ENCODE measurements at places on chromosomes 4 and X.

DNA sequence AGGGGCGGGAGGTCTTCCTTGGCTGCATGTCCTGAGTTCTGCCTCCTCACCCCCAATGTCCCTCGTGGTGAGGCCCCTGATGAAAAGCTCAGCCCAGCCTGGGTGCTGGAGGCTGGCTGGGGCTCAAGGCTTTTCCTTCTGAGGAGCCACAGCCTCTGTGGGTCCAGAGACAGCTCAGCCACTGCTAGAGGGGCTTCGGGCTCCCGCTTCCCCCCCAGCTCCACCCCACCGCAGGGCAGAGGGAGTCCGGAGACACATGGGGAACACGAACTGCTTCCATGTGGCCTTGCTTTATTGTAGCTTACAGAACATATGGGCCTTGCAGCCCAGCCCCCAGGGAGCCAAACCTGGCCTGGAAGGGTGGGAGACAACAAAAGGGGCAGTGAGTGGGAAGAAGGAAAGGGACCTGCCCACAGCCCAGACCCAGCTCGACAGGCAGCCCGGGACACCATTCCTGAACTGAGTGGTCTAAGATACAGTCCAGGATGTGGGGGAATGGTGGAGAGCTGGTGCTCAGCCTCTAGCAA, 89.9 kb upstream of the NKX1-1 start:
- DNase-seq, result no peak

DNA sequence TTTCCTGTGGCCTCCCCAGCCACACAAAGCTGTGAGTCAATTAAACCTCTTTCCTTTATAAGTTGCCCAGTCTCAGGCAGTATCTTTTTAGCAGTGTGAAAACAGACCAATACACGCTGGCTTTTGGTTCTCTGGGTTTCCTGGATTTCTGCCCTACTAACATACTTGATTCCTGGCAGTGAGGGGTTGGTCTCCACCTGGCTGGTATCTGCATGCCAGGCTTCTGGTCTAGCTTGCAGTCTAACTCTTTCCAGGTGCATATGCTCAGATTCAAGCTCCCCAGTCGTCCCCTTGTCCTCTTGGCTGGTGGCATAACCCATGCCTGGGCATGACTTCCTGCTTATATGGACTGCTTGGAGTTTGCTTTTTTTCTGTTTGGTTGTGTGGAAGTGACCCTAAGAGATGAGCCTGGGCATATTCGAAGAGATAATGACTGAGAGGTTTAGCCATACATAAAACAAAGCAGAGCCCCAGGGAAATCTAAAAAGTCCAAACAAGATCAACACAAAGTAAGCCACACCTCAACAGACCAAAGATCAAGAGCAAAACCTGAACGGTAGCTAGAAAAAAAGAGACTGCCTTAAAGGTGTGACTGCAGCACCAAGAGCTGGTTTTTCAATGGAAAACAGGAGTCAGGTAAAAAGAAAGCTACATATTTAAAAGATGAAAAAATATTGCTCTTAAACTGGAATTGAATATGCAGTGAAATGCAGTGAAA, 102.1 kb upstream of the STS start:
- DNase-seq, result no peak

DNA sequence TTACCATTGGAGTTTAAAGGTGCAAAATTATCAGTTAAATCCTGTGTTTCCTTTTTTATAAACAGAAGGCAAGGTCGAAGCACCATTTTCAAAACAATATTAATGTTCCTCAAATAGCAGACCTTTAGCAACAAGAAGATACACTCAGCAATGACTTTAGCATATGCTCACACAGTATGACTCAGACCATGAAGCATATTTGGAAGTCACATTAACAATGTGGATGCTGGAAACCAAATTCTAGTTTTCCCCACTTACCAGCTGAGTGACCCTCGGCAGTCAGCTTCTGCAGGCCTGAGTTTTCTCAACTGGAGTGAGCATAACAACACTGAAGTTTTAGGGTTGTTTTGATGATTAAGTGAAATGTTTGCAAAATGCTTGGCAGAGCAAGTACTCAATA, 130.5 kb downstream of the ANK2 start:
- DNase-seq, result no peak

- DNase-seq, result no peak
These were observed 58.5 kb downstream of the ANTXR2 start for GRCh38 chr4:80014531-80014930.

DNA sequence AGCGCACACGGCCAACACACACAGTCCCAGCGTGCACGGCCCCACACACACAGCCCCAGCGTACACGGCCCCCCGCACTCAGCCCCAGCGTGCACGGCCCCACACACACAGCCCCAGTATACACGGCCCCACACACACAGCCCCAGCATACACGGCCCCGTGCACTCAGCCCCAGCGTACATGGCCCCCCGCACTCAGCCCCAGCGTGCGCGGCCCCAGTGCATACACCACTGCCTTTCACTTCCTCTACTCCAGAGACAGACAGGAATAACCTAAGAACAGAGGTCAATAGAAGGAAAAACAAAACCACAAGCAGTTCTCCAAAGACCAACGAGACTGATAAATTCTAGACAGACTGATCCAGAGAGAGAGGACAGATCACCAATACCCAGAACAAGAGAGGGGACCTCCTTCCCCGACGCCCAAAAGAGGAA, 17.1 kb downstream of the GAK start:
- no peak for DNase-seq

DNA sequence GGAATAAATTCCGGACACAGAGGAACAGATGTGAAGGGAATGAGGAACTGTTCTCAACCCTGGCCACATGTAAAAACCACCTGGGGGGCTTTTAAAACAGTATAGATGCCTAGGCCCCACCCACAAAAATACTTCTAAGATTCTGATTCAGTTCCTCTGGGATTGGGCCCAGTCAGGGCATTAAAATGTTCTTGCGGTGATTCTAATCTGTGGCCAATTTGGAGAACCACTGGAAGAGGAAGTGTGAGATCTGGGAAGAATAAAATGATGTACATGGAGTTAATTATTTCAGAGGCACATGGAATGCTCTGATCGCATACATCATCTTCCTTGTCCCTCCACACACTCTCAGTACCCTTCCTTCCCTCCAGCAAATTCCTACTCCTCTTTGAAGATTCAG, 192.2 kb downstream of the APBB2 start:
- no peak for DNase-seq
